RPMI7951 (cell line): ENCODE measurements at places on chromosomes 2 and 18.

DNA sequence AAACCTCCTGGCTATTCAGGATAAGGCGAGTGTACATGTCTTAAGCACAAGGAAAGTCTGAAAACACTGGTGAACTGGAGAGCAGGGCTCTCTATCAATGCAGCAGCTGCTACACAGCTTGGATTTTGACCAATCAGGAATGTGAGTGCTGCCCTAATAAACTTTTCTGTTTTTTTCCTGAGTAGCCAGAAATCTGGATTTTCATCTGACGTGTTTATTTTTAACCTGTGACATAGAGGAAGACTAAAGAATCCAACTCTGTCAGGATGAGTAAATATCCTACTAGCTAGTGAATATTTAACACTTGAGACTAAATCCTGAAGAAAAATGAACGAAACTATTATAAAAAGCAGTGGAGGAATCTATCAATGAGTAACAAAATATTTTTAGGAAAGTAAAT, 1638.9 kb downstream of the LRP1B start:
- no peak for DNase-seq

DNA sequence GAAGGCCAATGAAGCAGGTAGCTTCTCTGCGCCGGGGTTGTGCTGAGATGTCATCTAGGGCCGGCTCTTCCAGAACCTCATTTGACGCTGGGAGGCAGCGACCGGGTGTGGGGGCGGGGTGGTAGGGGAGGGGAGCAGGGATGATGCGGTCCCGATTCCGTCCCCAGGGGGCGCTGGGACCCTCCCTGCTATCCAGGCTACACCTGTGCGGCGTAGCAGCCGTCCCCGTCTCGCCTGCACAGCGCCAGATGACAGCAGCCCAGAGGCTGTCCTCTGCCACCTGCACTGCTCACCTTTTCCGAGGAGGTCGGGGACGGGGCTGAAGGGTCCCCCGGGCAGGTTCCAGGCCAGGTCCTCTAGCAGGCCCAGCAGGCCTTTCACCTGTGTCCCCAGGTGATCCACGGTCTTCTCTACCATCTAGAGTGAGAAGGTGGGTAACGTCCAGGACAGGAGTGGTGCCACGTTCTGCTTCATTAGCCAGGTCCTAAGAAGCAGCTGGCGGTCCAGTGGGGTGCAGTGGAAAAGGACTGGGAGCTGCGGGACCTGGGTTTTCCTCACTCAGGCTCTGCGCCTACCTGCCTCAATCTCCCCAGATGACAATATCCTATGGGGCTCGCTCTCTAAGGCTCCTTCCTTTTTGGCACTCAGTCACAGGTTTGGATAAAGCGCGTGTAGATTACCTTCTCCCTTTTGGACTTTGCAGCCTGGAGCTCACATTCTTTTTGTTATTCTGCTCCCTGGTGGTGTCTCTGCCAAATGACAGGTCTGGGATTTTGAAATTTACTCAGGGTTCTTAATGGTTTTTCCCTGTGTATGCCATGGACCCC, 56.0 kb upstream of the RAB6C start:
- DNase-seq, result peak; percentile 39

GRCh38 chr2:202608142-202608852, 26.5 kb upstream of the FAM117B start:
- no peak for DNase-seq

GRCh38 chr2:176435729-176436128, 166.5 kb downstream of the MTX2 start:
- no peak for DNase-seq

GRCh38 chr2:47485751-47486300, 82.9 kb downstream of the MSH2 start:
- DNase-seq, result no peak

GRCh38 chr2:74554820-74555531, 456 bp downstream of the DOK1 start:
- no peak for DNase-seq

- peak; percentile 67 for DNase-seq
Measured at GRCh38 chr2:36238106-36238505, 117.5 kb upstream of the CRIM1 start.

DNA sequence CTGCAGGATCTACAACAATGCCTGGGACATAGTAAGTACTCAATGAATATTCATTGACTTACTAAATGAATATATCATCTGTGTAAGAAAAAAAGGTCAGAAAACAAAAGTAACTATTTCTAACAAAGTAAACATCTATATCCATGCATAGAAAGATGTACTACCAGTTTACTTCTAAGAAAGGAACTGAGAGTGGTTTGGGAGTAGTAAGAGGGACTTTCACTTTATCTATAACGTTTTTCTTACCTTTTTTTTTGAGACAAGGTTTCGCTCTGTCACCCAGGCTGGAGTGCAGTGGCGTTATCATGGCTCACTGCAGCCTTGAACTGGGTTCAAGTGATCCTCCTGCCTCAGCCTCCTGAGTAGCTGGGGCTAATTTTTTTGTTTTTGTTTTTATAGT, 25.7 kb downstream of the DHX57 start:
- DNase-seq, result no peak

DNA sequence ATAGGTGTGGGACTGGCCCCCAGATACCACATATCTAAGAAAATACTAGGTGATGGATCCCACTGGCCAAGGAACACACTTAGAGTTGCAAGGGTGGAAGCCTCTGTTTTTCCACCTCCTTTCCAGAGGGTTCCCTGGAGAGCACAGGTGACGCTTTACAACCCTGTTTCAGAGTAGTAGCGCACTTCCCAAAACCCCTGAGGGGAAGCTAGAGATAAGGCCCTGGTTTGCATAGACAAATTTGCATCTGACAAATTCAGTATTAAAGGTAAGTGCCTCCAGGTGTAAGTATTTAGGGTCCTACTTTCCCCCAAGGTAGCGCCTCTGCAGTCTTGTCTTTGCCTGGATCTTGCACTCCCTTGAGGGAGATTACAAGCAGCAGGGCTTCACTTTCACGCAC, 474 bp upstream of the CERKL start:
- DNase-seq, result no peak

- no peak for DNase-seq
Measured at GRCh38 chr2:141271346-141271745, 859.5 kb downstream of the LRP1B start.

DNA sequence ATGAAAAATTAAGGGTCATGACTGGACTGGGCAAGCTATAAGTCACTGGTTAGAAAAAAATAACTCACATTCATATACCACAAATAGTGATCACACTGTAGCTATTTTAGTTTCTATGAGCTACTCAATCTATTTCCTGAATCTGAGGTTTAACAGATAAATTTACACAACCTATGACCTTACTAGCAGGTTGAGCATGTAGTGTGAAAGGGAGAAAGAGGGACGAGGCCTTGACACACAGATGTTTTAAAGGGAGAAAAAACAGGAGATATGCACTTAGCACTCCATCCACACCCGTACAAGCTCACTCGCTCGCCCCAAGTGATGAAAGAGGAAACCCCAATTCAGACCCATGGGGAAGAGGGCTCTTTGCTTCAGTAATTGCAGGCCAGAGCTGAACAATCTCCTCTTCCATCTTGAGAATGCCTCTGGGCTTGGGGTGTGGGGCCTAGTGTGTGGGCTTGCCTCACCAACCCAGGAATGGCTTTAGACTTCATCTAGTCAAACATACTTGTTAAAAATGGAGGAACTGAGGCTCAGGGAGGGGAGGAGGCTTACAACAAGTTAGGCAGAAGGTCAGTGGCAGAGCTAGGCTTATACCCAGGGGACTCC, 10.7 kb downstream of the CYRIA start:
- DNase-seq, result no peak
